ENCODE measurements at places on chromosomes 3 and 15.
A peak's percentile ranks its signal among the peaks of the same experiment; 100 is the strongest.

GRCh38 chr15:85743392-85744055 is 51.2 kb downstream of the KLHL25 start:
- DNase-seq, result no peak

- no peak for DNase-seq
These were observed 21.5 kb upstream of the MRPS22 start for GRCh38 chr3:139322346-139322745.

DNA sequence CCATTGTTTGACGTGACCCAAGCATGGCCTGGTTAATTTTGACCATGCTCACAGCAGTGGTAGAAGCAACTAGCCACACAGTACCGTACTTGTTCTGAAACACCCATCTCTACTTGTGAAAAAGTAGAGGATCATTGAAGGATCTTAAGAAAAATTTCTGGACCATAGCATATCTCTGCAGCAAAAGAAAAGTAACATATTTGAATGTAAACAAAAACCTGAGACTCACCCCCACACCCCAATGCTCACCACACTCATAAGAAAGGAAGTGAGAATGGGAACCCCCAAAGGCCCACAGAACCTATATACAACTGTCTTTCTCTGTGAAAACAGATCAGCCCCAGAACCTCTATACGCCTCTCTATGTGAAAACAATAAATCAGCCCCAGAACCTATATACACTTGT is 33.8 kb upstream of the TFRC start:
- DNase-seq, result no peak

DNA sequence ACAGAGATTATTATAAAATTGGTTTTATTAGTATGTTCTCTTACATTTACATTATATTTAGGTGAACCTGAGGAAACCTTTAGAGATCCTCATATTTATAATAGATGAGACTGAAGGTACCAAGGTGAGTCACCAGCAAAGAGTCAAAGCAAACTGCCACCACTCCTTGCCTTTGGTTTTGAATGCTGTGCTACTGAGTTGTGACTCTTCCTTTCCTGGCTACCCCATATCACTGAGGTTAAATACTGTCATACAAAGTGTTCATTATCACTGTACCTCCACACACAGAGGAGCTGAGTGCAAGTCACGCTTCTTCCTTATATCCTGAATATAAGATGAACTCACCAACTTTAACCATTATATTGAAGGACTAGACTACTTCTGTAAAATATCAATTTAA is 168.2 kb downstream of the CBLB start:
- DNase-seq, result no peak

DNA sequence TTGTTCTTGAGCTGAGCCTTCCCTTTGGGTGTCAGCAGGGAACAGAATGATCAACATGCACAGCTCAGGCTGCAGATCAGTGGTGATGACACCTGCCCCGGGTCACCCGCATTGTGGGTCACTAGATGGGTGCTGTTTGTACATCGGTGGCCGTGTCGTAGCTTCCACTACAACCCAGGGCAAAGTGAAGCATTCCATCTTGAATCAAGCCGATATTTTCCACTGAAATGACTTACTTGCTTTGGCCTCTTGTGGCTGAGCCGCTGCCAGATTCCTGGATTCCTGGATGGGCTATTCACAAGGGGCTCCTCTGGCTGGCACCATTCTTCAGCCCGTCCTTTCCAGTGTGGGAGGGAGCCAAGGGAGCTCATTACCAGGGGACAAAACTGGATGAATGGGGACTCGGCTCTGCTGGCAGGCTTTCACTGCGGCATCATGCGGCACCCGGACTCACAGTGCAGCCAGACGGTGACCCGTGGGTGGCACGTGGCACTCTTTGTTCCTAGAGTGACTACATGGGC is 65.6 kb downstream of the SLCO3A1 start:
- peak; percentile 78 for DNase-seq

DNA sequence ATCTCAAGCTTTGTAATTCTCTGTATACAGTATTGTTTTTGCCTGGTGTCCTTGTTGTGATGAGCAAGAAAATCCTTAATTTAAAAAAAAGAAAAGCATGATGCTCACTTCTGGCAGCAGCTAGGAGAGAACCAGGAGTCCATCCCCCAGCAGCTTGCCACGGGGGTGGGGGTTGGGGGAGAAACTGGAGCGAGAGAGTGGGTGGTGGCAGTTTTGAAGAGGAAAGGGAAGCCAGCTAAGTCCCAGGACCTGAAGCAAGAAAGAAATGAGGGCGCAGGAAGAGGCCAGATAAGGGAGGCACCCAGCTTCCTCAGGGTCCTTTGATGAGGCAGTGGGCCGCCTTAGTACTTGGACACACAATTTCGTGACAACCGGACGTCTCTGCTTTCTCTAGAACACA is 23.5 kb downstream of the CHAC1 start:
- DNase-seq, result no peak

- DNase-seq, result no peak
These were observed 8.3 kb upstream of the GREM1 start for GRCh38 chr15:32709295-32710033.

- no peak for DNase-seq
These were observed 887.3 kb downstream of the NTRK3 start for GRCh38 chr15:87369269-87369668.

- no peak for DNase-seq
These were observed 80.7 kb downstream of the DIPK2A start for GRCh38 chr3:144052275-144052674.

DNA sequence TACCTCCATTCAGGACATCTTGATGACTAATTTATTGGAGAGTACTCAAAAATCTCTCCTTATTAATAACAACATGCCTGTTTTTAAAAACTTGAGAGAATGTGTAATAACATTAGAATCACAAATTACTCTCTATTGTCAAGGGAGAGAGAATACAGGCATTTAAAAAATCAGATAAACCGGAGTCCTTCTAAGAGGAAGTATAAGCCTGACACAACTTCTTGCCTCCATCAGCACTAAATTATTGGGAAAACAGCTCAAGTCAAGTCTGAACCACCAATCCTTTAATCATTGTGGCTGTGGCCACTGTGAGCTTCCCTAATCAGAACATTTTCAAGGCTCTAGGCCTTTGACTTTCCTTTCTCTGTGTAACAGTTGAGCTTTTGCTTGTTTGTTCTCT is 38.0 kb downstream of the SSR3 start:
- no peak for DNase-seq

- no peak for DNase-seq
These were observed 33.6 kb downstream of the RPL39L start for GRCh38 chr3:187105700-187106099.

GRCh38 chr3:14836049-14836468 is 17.3 kb downstream of the FGD5 start:
- DNase-seq, result no peak

DNA sequence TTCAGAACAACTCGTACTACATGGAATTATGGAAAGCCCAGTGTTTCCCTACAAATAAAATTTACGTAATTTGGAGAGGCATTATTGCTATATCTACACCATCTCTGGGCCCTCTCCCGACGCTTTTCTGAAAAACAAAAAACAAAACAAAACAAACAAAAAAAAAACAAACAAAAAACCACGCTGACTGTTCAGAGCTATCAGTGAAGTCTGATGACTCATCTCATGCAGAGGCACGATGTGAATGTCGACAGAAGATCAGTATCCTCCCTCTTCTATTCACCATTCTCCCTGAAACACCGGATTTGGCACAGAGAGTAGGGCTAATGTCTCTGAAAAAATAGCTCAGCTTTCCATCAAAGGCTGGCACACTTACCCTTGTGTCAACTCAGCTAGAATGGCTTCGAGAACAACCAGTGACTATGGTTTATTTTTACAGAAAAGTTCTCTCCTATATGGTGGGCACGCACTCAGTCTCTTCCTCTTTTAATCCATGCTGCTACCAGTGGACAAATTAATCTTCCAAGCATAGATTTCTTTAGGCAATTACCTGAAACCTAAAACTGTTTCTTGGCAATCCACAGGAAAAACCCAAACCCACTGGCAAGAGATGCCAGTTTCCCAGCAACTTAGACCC is 1.5 kb downstream of the CRBN start:
- no peak for DNase-seq

DNA sequence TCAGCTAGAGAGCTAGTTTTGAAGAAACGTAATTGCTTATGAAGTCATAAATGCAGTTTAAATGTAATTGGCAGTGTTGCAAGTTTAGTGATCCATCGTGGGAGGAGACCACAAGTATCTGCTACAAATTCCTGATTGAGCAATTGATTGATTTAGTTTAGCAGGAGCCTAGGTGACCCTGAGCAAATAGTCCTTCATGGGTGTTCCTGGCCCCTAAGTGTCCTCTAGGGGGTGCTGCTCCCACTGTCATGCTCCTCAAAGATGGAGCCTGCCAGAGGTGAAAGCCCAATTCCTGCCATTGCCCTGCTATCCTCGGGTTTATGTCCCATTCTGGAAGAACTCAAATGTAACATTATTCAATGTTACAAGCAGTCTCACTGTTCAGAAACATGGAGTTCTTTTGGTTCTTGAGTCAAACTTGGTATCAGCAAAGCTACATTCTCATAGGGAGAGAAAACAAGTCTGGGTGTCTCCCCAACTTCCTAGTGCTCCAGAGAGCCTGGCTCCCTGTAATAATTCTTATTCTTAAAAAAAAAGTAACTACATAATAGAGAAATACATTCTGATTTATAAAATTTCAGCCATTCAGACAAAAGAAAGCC is 29.8 kb upstream of the SENP5 start:
- DNase-seq, result peak; percentile 44

DNA sequence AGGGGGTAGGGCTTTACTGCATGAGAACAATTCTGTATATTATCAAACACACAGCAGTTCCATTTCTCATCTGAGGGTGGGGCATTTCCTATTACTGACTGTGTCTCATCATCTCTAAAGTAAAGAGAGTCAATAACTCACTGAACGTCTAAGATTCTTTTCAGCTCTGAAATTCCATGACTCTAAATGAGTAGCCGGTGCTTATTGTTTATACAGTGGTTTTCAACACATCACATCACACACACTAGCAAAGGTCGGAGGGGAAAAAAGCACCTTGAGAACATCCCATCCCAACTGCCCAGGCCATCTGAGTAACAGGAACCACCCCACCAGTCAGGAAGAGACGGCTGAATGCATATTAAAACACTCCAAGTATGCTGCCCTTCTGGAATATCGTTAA is 196.0 kb downstream of the SUCLG2 start:
- DNase-seq, result no peak

DNA sequence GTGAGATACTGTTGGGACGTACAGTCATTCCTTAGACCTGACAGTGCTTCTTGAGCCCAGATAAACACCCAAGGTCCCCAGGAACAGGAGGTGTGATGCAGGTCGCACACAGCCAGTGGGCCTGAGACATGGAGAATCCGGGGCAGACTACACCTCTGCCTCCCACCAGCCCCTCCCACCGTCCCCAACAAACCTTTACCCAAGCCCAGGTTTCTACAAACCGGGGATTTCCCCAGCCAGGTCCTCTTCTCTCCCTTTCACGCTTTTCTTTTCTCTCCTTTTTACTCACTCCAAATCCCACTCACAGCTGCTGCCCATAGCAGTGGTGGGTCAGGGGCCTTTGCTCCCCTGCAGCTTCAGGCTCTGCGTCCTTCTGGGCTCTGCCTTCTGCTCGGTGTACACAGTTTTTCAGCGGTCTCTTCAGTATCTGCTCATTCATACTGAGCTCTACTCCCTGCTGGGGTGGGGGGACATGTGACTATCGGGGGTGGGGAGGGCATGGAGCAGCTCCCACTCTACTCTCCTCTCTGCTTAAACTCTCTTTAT is 4.8 kb upstream of the PCSK6 start:
- DNase-seq, result no peak

- DNase-seq, result no peak
These were observed 97.3 kb downstream of the SLCO3A1 start for GRCh38 chr15:91950631-91951329.

GRCh38 chr3:150238995-150239619 is 169.0 kb upstream of the TSC22D2 start:
- no peak for DNase-seq

GRCh38 chr15:31273258-31273941 is 53.2 kb upstream of the KLF13 start:
- DNase-seq, result no peak

- no peak for DNase-seq
These were observed 234.2 kb downstream of the WNT5A start for GRCh38 chr3:55252921-55253320.

GRCh38 chr3:96960661-96961330 is 146.4 kb downstream of the EPHA6 start:
- DNase-seq, result no peak

DNA sequence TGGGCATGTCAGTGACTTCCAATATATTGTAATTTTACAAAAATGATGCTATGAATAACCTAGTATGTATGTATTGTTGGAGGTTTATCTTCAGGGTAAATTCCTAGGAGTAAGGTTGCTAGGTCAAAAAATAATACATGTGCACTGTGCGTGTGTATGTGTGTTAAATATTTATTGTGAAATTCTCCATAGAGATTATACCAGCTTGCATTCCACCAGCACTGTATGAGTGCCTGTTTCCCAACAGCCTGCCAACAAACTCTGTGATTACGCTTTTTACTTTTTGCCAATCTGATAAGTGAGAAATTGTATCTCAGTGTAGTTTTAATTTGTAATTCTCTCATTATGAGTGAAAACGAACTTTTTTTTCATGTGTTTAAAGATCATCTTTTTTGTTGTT is 12.6 kb upstream of the IGF2BP2 start:
- no peak for DNase-seq

DNA sequence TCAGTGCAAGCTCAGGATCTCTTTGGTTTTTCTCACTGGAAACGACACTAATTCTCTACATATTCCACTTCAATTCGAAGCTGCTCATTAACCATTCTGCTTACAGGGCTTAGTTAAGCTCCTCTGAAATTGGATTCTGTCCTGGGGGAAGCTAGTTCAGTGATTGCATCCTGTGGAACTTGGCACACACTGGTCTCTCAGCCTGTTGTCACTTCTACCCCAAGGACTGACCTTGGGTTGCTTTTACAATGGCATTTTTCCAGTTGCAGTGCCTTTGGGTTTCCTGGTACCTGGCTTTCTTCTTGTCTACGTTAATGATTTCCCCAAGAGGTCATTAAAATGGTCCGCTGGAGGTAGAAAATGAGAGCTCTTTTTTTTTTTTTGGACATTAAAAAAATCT is 33.3 kb upstream of the GABRB3 start:
- DNase-seq, result no peak

DNA sequence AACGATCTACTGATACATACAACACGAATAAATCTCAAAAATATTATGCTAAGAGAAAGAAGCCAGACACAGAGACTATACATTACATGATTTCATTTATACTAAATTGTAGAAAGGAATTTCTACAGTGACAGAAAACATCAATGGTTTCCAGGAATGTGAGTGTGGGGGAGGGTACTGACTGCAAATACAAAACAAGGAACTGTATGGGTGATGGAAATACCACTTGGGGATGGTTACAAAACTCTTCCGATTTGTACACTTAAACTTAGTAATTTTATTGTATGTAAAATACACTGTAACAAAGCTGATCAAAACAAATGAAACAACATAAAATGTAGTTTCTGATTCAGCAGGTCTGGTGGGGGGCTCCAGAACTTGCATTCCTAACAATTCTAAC is 45.8 kb upstream of the IP6K2 start:
- DNase-seq, result no peak

DNA sequence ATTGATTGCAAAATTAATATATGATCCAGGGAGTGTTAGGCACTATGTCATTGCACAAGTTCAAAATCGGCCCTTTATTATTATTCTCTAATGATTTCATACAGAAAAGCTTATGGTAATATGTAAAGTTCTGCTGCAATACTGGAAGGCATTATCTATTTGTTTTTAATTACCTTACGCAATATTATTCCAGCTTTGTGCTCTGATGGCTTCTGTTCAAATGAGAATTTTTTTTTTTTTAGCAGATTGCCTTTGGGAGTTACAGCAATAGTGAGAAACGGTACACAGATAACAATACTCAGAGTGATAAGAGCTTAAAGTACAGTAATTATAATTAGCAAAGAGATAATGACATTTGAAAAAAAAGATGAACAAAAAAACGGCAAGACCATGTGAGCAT is 602.2 kb upstream of the ALCAM start:
- no peak for DNase-seq
